Fibroblast of the aortic adventitia (primary cell): ENCODE measurements at places on chromosomes 3 and 15. TPM values are rescaled to one million over a fixed set of nuclear protein-coding genes. Genes with fewer than 3 reads are reported as not detected.

Gene C3orf22
- not detected in 2 replicates for total RNA-seq

Gene ZIC1
- 0.18 TPM in 1 of 2 replicates, not detected in the other for total RNA-seq

Gene RLBP1
- total RNA-seq = not detected in 2 replicates

Gene TMC3
- under 0.01 TPM in 1 of 2 replicates, not detected in the other for total RNA-seq

Gene AHSG
- total RNA-seq = not detected in 2 replicates

Gene WHAMM
- 4.4 and 6.4 TPM in 2 replicates for total RNA-seq

Gene GOLGA8S
- total RNA-seq = under 0.01 TPM in 1 of 2 replicates, not detected in the other

Gene MORC1
- total RNA-seq = not detected in 2 replicates
